Activated naive CD4-positive, alpha-beta T cell treated with Interleukin-2 at 50 U/mL for 16 hours (primary cell): ENCODE measurements at places on chromosomes 16 and 17.

DNA sequence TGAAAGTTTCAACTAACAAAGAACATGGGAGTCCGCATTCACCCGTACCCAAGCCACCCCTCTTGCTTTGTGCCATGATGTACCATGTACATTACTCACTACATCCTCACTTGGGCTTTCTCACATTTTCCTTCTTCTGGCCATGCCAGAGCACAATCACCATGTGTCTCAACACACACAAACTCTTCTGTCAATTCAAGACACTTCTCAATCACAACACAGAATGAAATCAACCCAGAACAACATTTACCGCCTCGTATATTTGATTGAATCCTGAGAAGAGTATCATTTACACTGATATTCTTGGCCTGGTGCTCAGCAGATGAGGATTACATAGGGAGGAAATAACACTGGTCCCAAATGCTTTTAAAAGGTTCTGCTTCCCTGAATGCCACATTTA lies 4.5 kb downstream of the ADAMTS18 start:
- no peak for DNase-seq

DNA sequence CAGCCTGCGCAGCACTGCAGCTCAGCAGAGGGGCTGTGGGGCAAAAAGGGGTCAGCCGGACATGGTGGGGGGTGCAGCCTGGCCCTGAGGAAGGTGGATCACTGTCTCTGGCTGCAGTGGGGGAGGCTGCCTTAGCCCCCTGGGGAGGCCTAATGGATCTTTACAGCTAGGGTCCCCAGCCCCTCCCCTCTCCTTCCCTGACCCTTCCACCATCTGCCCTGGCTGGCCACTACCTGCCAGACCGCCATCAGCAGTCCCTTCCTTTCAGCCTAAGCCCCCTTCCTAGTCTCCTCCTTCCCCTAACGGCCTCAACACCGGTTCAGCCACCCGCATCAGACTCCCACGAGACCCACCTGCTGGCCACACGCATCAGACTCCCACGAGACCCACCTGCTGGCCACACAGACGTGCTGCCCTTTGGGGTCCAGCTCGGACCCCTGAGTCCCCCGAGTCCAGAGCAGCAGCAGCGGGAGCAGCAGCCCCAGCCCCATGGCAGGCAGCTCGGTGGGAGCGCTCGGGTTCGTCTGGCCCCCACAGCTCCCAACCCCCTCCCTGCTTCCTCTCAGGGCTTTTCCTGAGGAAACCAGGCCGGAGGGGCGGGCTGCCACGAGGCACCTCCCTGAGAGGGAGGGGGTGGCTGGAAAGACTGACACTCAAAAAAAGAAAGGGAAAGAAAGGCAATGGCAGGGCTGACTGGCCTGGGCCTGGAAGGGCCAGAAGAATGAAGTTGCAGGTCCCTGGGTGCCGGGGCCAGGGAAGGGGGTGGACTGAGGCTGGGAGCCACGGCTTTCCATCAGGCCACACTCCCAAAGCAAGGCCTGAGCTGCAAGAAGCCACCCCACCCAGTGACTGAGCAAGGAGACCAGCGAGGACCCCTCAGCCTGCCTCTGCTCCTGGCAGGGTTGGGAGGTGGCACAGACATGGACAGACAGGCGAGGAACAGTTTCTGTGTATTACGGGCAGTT lies at the start of gene SCARF1:
TSS of gene SCARF1 (minus strand) at position 526 of the 965 bp plus-strand sequence. CDS start at position 491, 35 bp downstream.
- no peak for DNase-seq

DNA sequence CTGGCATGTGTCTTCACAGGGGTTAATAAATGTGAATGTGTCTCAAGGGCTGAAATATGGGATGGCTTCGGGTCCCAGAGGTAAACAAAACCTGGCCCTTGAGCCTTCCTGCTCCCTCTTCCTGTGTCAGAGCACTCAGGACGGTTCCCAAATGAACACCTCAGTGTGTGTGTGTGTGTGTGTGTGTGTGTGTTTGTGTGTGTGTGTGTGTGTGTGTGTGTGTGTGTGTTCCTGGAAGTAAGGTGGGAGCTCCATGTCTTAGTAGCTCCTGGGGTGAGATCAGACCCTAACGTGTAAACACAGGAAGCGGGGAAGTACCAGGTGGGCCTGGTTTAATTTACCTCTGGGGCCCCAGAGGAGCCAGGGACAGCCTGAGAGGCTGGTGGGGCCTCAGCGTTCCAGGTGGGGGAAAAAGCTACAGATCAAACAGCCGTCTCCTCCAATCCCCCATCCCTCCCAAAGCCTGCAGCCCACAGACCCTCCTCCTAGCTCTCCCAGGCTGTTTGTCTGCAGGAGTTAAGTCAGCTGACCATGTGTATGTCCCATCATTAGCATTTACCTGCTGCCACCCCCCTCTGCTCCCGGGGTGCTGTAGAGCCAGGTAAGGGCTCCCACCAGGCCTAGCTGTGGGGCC lies 6.1 kb downstream of the KIF19 start:
- no peak for DNase-seq

GRCh38 chr17:34243364-34244320 lies 11.4 kb upstream of the CCL2 start:
- no peak for DNase-seq

DNA sequence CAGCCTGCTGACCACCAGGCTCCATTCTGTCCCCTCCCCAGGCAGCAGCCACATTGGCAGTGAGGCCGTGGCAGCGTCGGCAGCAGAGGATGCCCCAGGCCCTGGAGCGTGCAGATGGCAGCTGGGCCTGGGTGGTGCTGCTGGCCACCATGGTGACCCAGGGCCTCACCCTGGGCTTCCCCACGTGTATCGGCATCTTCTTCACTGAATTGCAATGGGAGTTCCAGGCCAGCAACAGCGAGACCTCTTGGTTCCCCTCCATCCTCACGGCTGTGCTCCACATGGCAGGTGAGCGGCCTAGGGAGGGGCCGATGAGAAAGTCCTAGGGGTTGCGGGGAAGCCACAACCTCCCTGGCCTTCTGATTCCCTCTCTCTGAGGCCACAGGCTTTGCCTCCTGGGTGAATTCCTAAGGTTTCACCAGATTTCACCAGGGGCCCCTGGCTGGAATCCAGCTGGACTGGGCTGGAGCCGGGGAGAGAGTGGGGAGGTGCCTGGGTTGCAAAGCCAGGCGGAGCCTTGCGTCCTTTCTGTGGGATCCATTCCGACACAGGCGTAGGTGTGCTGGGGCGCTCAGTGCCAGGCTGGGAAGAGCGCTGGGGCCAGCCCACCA lies 5.9 kb downstream of the SLC16A5 start:
- DNase-seq, result no peak

GRCh38 chr16:66159987-66160386 lies 206.5 kb upstream of the CDH5 start:
- DNase-seq, result no peak

DNA sequence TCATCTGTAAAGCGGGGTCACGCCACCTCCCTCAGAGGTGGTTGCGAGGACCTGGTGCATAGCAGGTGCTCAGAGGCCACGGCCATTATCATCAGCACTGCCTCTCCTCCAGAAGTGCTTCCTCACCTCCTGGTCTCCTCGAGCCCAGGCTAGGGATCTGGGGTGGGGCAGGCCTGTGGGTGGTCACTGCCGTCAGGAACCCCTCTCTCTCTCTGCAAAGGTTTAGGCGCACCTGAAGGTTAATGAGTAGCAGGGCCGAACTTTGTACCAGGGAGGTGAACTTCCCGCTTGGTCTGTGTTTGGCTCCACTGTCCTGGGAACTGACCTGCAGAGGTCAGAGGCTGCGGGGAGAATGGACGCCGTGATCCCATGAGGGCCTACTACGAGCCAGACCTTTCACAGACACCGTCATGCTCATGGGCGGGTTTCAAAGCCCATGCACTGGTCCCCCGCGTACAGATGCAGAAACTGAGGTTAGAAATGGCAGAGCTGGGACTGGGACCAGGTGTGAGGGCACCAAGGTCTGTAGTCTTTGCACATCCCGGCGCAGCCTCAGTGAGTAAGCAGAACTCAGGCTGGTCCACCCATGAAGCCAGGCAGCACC lies 13.8 kb downstream of the JUP start:
- DNase-seq, result no peak

DNA sequence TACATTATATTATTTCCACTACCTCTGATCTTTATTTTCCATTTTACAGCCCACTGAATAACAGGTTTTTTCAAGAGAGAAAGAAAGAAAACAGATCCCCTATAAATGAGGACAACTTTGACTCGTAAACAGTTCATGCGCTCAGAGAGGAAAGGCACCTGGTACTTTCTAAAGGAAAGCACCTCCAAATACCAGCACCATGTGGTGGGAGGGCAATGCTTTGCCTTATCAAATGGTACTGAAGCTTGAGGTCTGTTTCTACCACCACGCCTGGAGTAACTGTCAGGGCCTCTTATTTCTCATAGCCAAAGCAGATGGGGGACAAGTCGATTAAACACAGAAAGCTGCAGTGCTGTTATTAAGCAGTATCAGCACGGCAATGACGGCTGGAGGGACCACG lies 510.3 kb upstream of the ZFHX3 start:
- DNase-seq, result no peak

- no peak for DNase-seq
Observed at GRCh38 chr16:89352091-89352681, 134.7 kb downstream of the ZNF778 start.

DNA sequence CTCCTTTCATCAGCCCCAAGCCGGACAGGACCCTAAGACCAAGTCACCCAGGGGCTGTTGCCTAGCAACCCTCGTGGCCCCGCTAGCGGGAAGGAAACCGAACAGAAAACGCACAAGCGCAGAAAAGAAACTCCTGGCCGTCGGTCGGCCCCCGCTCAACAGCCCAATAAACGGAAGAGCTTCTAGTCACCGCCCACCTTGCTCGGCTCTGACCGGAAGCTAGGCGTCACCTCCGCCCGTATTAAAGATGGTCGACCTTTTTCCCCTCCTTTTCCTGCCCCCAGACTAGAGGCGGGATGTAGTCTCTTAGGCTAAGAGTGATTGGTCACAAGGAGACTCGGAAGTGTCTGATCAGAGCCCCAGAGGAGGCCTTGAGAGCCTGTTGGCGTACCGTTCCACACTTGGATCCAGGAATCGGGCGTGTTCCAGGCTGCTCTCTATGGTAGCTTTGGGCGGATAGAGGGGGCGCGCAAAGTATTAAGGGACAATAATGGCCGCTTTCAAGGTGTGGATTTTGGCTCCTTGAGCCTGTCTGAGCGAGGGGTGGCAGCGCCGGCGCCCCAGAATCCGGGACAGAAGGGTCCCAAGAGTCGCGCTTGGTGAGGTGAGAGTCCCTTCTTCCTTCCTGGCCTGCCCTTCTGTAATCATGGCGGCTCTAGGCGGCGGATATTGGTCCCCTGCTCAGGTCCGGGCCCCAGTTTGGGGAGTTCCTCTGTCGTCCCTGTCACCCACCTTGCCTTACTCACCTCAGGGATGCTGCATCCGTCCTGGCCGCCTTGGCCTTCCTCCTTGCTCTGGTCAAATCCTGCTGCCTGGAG lies at the start of the genes DHX38 and TXNL4B:
TSS of gene DHX38 (plus strand) at position 400 of the 818 bp plus-strand sequence. CDS start 2,311 bp downstream, outside the sequence.
TSS of gene TXNL4B (minus strand) at position 173 of the 818 bp plus-strand sequence. CDS start 2,871 bp downstream, outside the sequence.
- DNase-seq, result peak; percentile 91

- no peak for DNase-seq
Observed at GRCh38 chr17:19390951-19391350, 4.0 kb upstream of the MFAP4 start.

DNA sequence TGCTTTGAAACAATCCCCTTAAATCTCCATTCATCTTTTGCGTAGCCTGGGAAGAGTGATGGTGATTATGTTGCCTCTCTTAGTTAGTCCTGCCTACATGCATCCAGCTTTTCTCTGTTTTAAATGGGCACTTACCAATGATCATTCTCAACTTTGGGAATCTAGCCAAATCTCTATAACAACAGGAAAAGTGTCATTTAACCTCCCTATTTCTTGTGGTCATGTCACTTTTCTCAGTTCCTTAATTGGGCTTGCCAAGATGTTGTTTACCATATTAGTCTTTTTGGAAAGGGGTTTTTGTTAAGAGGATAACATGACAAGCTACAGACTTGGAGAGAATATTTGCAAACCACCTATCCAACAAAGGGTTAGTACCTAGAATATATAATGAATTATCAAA lies 15.6 kb upstream of the CLEC10A start:
- no peak for DNase-seq

GRCh38 chr16:88619859-88620815 lies 18.2 kb upstream of the IL17C start:
- DNase-seq, result peak; percentile 64

GRCh38 chr17:65455972-65456343 lies 105.5 kb downstream of the AXIN2 start:
- DNase-seq, result no peak

- no peak for DNase-seq
Observed at GRCh38 chr17:82275326-82275725, 1.8 kb upstream of the CSNK1D start.

DNA sequence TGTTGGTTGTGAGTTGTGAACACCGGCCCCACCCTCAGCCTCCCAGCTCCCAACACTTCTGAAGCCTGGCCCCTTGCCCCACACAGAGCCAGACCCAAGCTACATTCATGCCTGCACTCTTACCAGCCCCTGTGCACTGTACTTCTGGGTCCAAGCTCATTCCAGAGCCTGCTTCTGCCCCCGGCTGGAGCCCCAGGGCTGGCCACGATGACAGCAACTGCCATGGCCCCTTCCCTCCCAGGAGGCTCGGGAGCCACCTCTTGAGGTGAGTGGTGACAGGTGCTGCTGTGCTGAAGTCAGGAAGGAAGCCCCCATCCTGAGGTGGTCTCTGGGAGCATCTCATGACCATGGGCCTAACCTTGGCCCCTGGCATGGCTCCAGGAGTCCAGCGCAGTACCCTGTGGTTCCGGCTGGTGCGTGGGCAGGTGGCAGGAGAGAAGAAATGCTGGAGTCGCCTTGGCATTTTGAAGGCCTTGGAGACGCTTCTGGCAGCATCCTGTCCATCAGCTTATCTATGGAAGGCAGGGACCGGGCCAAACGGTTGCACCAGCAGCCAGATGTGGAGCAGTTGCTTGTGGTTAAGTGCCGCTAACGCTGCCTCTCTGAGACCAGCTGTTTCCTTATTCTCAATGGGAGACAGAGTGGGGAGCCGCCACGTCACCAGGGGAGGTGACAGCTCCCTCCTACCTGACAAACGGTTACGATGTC lies 3.9 kb upstream of the CDT1 start:
- DNase-seq, result no peak
